Aorta (tissue), 5 donors: ENCODE measurements at places on chromosomes 4 and X. TPM values are rescaled to one million over a fixed set of nuclear protein-coding genes. Genes with fewer than 3 reads are reported as not detected.

TCEANC gene
- total RNA-seq, result 3.9 TPM

FREM3 gene
- 0.36 TPM for total RNA-seq

RBMX2 gene
- total RNA-seq, result 18.5 TPM

RHOXF2 gene
- total RNA-seq, result not detected

IL1RAPL2 gene
- not detected for total RNA-seq

SYP gene
- 4.5 TPM for total RNA-seq

PARM1 gene
- total RNA-seq, result 202 TPM

GUCY1A1 gene
- 81.9 TPM for total RNA-seq
